ENCODE measurements at places on chromosomes 6 and 20.

DNA sequence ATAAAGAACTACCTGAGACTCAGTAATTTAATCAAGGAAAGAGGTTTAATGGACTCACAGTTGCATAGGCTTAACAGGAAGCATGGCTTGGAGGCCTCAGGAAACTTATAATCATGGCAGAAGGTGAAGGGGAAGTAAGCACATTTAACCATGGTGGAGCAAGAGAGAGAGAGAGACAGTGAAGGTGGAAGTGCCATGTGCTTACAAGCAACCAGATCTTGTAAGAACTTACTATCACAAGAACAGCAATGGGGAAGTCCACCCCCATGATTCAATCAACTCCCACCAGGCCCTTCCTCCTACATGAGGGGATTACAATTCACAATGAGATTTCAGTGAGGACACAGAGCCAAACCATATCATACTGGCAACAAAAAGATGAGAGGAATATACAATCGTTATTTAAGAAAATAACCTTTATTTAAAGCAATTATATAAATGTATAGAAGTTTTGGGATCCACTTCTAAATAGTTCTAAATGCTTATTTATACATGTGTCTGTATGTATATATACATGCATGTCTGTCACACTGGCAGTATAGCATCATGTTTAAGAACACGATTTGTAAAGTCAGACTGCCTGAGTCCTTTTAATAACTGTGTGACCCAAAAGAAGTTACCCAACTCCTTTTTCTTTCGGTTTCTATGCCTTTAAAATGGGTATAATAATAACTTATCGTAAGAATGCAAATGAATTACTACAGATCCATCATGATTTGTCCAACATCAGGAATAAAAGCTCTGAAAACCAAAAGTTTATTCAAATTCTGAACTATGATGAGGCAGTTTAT, 255.7 kb upstream of the THEMIS start:
- DNase-seq, result no peak

DNA sequence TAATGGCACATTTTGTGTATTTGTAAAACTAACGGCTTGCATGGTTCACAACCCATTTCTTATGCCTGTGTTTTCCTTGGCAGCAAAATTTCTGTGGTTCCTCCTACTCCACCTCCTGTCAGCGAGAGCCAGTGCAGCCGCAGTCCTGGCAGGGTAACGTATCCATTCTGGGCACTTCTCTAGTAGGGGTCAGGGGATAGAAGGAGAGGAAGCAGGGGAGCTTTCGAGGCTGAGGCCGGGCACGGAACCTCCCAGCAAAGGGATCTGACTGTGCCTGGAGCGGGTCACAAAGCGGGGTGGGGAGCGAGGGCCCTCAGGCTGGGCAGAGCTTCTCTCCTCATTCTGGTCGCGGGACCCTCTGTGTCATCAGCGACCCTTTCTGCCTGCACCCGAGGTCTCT, 58.4 kb downstream of the SYTL3 start:
- DNase-seq, result peak; percentile 77

DNA sequence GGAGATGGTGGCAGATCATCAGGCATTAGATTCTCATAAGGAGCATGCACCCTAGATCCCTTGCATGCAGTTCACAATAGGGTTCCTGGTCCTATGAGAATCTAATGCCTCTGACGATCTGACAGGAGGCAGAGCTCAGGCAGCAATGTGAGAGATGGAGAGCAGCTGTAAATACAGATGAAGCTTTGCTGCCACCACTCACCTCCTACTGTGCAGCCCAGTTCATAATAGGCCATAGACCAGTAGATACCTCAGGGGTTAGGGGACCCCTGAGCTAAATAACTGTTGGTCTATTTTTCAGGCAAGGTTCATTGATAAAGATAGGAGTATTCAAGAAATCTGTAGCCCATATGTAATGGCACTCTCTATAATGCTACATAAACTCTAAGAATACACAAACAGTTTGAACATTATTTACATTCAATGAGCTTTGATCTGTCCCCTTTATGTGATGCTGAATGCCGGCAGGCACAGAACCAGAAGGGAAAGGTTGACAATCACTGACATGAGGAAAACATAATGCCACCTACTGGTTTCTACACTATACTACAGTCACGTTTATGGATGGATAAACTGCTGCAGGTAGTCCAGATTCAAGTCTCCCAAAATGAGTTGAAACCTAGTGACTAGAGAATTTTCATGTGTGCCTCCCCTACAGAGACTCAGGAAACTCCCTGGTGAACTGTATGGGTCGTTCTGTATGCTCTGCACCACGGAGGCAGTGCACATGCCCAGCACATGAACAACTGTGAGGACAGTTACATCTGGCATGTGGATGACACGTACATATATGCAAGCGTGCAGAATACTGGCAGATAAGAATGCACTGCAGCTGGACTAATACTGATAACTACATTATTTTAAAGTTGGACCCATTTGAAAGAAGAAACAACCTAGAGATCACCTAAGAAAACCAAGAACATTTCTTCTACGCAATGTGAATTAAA, 72.0 kb downstream of the DST start:
- DNase-seq, result peak; percentile 28

DNA sequence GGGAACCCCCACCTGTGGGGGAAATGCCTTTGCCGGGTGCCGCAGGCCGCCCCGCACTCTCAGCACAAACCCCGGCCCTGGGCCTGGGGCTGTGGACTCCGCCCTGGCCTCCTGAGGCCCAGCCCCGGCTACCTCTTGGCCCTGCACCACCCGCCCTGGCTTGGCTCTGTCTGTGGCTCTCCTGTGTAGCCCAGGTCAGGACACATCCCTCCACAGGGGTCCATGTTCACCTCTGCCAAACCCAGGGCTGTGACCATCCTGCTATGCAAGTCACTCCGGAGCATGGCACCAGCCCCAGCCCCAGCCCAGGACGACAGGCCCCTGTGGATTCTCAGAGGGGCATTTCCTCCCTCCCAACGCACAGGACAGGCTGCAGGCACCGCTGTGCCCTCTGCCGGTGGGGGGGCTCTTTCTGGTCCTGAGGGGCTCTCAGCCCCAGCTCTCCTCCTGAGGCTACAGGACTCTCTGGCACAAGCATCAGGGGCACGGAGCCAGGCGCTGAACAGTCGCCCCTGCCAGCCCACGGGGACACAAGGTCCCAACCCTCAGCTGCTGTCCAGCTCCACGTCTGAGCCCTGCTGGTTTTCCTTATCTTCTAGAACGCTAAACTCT, 45.7 kb downstream of the TAF4 start:
- no peak for DNase-seq

- DNase-seq, result no peak
These were observed 100.8 kb upstream of the FRMD1 start for GRCh38 chr6:168179702-168180382.

DNA sequence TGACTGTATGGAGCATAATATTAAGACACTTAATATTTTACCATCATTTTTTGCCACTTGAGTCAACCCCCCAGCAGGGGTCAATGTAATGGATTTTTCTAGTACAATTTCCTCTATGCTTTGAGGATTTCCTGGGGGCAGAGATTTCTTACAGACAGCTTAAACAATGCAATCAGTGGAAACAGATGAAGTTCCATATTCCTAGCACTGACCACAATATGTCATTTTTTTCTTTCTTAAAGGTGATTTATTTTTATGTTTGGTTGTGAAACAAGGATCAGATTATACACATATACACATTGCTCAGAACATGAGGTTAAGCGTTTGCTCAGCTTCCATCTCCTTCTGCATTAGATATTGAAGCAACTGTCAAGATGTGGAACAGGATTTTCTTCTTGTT, 82.0 kb upstream of the ID4 start:
- DNase-seq, result no peak

DNA sequence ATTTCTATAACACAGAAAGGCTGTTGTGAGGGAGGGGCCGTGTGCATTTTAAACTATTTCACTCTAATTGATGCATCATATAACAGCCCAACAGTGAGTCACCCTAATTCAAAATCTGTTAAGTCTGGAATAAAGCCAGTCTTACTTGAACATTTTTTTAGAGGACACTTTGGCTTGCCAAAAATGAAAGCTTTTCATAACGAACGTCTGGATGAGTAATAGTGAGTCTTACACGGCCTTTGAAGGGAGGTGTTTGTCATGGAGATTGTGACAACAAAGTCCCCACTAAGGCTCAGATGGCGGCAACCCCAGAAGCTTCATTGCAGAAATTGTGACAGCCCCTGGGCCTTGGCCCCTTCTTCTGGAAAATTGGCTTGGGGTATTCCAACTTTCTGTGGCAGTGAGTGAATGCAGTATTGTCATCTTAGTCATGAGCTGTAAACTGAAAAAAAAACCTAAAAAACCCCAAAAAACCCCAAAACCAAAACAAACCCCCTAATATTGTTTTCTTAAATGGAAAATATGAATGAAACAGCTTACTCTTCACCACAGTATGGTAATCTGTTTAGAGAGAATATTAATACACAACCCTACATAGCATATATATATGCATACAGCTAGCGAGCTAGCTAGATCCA, 92.6 kb upstream of the CLDN20 start:
- peak; percentile 95 for DNase-seq

- DNase-seq, result no peak
These were observed 81.3 kb downstream of the HMGCLL1 start for GRCh38 chr6:55497694-55498093.

DNA sequence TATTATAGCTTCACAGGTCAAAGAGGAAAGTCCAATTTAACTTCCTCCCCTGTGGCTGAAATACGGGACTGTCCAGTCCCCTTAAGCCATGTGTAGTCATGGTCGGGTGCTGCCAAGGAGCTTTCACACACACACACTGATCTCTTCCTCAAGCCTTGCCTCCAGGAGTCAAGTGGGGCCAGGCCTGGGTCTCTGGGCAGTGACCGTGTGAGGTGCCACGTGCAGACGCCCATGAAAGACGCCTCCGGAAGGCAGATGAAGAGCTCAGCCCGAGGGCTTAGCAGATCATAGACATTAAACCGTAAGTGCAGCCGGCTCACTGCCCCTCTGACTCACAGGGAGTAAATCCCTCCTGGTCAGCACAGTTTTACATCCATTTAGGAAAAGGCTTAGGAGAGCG, 4.2 kb downstream of the GABRR2 start:
- peak; percentile 49 for DNase-seq

DNA sequence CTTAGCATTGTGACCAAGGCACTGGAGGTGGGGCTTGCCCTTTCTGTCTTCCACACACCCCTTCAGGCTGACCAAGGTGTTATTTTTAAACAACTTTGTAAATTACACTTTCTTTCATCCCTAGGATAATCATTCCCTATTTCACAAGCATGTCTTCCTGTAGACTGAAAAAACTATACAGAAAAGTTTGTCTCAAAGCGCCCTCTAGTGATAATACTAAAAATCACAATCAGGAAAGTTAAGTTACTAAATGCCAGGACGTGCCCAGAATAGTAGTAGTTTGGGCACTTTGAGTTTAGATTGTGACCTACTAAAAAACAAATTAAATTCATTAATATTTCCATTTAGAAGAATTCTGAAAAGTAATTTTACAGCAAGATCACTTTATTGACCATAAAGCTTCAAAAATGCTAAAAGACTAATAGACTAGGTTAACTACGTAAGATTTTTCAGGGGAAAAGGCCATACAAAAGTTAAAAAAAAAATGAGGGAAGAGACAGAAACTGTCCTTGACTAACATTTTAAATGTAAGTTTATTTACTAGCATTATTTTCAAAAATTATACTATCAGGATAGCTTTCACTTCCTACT, 123.3 kb upstream of the DUSP22 start:
- DNase-seq, result peak; percentile 38

GRCh38 chr6:158461954-158462353, 97.9 kb upstream of the TMEM181 start:
- no peak for DNase-seq

DNA sequence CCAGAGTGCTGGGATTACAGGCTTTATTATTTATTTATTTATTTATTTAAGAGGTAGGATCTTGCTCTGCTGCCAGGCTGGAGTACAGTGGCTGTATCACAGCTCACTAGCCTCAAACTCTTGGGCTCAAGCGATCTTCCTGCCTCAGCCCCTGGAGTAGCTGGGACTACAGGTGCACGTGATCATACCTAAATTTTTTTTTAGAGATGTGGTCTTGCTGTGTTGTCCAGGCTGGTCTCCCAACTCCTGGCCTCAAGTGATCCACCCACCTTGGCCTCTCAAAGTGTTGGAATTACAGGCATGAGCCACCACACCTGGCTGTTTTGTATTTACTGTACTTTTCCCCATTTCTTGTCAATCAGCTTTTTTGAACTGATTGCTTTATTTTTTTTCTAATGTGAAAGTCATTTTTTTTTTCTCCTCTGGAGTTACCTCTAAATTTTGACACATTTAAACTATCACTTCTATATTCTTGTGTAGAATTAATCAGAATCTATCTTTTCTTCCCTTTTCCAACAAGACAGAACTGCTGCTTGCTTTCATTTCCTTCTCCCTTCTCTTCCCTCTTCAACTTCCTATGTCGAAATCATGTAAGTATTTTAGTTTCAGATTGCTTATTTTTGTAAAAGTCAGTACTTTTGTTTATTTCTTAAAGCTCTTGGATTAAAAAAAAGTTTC, 12.0 kb downstream of the PANK2 start:
- peak; percentile 54 for DNase-seq

DNA sequence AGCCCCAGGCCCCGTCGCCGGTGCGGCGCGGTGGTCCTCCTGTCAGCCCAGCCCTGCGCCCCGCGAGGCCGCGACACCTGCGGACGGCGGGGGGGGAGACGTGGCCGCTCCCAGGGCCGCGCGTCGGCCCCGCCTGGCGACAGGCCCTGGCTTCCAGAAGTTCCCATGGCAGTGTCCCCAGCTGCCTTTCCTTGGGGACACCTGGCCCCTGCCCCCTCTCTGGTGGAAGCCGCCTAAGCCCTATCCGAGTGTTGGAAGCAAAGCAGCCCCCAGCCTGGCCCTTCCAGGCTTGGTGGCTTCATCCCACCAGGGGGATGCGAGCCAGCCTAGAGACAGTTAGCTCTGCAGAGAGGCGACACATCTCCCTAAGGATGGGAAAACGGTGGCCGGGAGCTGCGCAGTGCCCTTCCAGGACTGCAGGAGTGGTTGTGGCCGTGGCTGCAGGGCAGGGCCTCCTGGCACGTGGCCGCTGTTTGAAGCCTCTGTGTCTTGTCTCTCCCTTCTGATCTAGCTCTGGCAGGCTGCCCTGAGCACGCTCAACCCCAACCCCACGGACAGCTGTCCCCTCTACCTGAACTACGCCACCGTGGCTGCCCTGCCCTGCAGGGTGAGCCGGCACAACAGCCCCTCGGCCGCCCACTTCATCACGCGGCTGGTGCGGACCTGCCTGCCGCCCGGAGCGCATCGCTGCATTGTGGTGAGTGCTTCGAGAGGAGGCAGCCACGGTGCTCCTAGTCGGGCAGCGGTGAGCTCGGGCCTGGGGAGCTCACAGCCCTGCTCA, 816 bp downstream of the NPEPL1 start:
- no peak for DNase-seq
